ENCODE measurements at places on chromosomes 13 and 19. TPM values are rescaled to one million over a fixed set of nuclear protein-coding genes. Genes with fewer than 3 reads are reported as not detected.

TTC9B gene
- 0.33 TPM for total RNA-seq

RGCC gene
- total RNA-seq, result 1.5 TPM

FAM83E gene
- total RNA-seq, result not detected

PSG1 gene
- total RNA-seq, result 0.22 TPM

OLFM4 gene
- not detected for total RNA-seq

FBXO27 gene
- 4.6 TPM for total RNA-seq

ZNF546 gene
- 1.8 TPM for total RNA-seq

TMEM145 gene
- total RNA-seq, result 4.2 TPM

KLK15 gene
- total RNA-seq, result not detected

MYPOP gene
- total RNA-seq, result 8.5 TPM

CLEC17A gene
- not detected for total RNA-seq

P2RY11 gene
- total RNA-seq, result 7.6 TPM

PSG5 gene
- 0.85 TPM for total RNA-seq

ZNF460 gene
- total RNA-seq, result 1.0 TPM

FBXL3 gene
- 15.3 TPM for total RNA-seq

ASF1B gene
- 33.5 TPM for total RNA-seq

ZNF728 gene
- total RNA-seq, result not detected

ZNF492 gene
- not detected for total RNA-seq

FLT3 gene
- not detected for total RNA-seq

ZNF418 gene
- total RNA-seq, result 0.74 TPM

PTH2 gene
- total RNA-seq, result not detected

SIGLEC14 gene
- total RNA-seq, result not detected

CEACAM4 gene
- not detected for total RNA-seq
